Stimulated activated CD8-positive, alpha-beta memory T cell treated with anti-CD3 and anti-CD28 coated beads, Interleukin-15, amount 100 ng/mL, for 24 hours (primary cell): ENCODE measurements at places on chromosomes 6 and 20.

DNA sequence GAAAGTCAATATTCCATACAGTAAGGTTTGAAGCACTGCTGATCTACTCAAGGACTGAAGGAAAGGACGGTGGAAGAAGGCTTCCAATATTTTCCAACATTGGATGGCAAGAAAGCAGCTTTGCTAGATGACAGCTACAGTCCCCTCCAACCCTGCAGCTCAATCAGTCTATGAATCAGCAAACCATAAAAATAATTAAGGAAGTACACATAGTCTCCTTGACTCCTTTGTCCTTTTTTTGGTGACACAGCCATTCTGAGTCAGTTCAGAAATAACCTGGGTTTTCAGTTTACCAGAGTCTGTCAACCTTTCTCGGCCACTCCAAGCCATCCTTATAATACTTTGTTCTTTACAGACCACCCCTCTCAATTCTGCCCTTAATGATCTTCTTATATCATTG lies 232.5 kb downstream of the IBTK start:
- no peak for DNase-seq

GRCh38 chr20:33273117-33273851 lies 9.7 kb upstream of the BPIFB1 start:
- DNase-seq: no peak

DNA sequence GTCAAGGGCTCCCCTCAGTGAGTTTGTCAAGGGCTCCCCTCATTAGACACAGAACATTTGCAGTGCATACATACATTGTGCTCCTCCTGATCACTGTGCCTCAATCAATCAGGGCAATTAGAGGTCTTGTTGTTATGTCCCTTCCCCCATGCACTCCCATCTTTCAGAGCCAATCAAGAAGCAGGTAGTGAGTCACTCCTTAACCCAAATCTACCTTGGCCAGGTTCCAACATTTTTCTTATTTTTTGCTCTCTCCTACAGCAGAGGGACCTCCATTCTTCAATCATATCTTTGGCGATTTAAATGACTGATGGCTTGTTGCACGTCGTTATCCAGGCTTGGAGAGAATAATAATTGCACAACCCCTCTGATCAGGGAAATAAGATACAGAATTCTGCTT lies 409.9 kb upstream of the SPTLC3 start:
- no peak for DNase-seq

DNA sequence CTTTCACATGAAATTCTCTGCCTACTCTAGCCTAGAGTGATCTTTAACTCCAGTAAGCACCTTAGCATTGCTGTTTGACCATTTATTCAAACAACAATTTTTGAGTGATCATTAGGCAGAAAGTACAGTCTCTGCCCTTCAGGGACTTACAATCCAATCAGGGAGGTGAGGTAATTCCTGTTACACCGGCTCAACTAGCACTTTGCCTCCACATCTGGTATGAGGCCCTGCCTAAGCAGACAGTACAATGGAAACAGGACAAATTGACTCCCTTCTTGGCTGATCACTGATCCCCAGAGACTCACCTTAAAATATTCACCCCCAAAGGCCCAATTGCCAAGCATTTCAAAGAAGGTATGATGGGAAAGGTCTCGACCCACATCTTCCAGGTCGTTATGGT lies 1.4 kb downstream of the AARS2 start:
- DNase-seq: no peak

- DNase-seq: no peak
Measured at GRCh38 chr6:147390909-147391536, 117.5 kb upstream of the SAMD5 start.

DNA sequence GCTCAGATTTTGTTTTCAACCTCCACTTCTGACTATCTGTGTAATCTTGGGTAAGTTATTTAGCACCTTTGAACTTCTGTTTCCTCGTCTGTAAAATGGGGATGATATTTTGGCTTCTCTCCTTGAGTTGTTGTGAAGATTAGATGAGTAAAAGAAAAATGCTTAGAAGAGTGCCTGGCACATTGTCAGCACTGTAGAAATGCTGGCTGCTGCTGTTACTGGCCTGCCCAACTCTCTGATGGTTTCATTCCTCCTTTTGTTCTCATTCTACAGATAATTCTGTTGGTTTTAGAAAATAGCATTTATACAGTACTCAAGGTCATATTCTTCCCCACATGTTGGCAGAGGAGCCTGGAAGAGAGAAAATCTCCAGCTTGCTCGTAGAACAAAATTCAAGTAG lies 547.2 kb upstream of the JAG1 start:
- no peak for DNase-seq

- DNase-seq: no peak
Measured at GRCh38 chr20:4793183-4793582, 71.5 kb downstream of the PRND start.

GRCh38 chr20:39799366-39799965 lies 837.3 kb downstream of the DHX35 start:
- DNase-seq: no peak

DNA sequence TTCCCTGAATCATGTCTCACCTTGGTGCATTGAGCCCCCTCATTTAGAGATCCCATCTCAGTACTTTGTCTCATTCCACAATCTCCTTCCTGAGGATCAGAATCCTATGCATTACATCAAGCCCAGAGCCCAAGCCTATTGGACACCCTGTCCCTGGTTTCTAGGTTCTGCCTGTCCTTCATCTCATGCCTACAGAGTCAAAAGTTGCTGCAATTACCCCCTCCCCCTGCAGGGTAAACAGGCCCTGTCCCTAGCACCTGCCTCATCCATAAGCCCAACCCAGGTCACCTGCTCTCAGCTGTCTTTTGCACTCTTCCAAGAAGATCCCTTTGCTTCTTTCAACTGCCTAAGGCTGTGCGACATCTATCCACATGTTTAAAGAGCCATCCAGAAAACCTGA lies 93.9 kb downstream of the SPTLC3 start:
- DNase-seq: no peak

DNA sequence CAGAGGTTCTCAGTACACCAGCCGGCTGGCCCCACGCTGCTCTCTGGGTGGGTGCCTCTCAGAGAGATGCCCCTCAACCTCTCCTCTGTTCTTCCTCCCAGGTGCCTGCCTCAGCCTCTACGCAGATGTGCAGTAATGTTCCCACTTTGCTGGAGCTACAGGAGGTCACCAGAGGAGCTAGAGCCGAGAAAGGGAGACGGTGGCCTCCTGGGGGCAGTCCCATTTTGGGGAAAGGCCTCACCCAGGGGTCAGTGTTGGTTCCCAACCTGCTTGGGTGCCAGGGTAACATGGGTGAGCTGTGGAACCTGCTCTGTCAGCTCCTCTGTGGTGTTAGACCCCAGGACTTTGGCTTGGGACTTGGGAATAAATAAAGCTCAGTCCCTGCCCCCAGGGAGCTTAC lies 145.3 kb upstream of the MLN start:
- no peak for DNase-seq

GRCh38 chr20:4041748-4042411 lies 26.5 kb upstream of the RNF24 start:
- no peak for DNase-seq
